ENCODE measurements at places on chromosomes 12 and 14.

GRCh38 chr12:89846473-89847055 lies 137.9 kb upstream of the ATP2B1 start:
- DNase-seq: no peak

GRCh38 chr12:24561411-24561871 lies 387.5 kb downstream of the BCAT1 start:
- no peak for DNase-seq

GRCh38 chr14:103520657-103521437 lies 1.8 kb downstream of the CKB start:
- peak; percentile 85 for DNase-seq

GRCh38 chr12:77152623-77153193 lies 87.3 kb upstream of the E2F7 start:
- DNase-seq: peak; percentile 6

GRCh38 chr14:90405755-90406154 lies 8.9 kb downstream of the CALM1 start:
- DNase-seq: no peak

DNA sequence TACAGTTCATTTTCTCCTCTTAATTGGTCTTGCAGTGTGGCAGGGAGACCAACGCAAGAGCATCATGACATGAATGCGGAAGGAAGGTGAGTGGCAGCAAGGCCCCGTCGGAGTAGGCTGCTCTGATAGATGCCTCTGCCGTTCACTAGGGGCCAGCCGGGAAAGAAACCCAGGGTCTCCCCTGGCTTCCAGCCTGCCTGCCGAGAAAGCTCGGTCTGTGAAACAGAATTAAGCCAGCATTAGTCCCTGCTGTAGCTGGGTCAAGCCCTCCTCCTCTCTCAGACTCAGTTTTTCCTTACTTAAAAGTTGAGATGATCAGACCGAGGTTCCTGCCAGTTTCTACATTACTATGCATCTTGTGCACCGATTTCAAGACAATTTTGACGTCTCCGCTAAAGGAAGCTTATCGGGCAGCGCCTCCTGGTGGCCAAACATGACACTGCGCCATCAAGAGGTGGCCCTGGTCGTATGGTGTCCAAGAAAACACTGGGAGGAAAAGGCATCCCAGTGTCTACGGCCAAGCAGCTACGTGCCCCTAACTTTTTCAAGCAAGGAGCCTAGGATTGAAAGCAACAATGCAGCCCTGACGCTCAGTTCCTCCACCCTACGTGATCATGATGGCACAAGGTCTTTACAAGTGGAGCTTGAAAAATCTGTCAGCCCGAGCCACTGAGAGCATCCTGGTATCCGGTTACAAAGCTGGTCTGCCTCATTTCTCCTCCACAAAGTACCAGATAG lies 131.6 kb downstream of the KSR2 start:
- peak; percentile 65 for DNase-seq

- DNase-seq: no peak
These were observed 19.0 kb upstream of the ATF7 start for GRCh38 chr12:53645165-53645564.

DNA sequence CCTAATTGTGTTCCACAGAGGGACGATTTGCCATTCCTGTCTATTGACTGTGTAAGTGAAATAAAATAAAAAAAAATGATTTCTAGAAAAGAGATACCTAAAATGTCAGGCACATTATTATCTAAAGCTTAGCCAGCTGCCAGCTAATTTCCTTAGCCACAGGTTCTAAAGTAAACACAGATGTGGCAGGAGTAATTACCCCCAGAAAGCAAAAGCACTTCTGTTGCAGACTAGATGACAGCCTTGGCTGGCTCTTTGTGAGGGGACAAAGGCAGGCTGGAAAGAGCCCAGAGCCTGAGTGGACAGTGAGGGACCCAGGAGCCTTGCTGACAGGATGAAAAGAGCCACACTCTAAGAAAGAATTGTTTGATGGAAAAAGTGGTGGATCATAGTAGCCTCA lies 418.1 kb downstream of the LRIG3 start:
- DNase-seq: no peak

DNA sequence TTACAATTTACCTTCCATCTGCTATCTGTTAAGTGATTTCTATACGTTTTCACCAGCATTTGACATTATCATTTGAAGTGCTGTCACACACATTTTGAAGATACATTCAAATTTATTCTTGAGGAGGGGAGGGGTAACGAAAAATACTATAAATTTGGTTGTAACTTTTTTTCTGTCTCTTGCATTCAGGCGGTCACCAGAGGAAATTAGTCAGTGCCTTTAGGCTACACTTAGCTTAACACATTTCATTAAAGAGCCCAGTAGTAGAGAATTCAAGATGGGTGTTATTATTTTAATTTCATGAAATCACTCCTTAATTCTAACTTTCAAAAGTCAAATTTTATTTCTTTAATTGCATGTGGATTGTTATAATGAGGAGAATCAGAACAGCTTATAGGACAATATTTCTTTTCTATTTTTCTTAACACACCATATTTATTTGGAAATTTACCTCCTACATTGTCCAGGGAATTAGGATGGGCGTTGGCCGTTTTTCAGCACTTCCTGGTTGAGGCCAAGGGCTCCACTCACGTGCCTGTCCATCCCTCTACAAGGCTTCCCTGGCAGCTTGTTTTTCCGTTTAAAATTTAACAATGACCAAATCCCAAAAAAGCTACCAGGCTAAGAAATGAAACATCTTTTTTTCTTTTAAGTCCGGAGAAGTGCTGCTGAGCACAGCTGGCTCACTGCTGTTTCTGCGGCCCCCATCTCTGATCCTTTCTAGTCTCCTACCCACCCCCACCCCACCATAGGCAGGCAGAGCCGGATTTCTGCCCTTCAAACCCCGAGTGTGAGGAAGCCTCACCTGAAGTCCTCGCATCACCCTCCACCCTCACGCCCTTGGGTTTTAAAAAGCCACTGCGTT lies 1.1 kb upstream of the FAR2 start:
- peak; percentile 57 for DNase-seq

GRCh38 chr14:63268771-63269170 lies 50.0 kb downstream of the GPHB5 start:
- DNase-seq: no peak

GRCh38 chr12:18468246-18469075 lies 207.1 kb downstream of the PIK3C2G start:
- no peak for DNase-seq

GRCh38 chr14:69812711-69813110 lies 15.7 kb upstream of the SLC10A1 start:
- peak; percentile 36 for DNase-seq

All from hematopoietic multipotent progenitor cell treated with erythropoietin and hydrocortisone succinate and interleukin-3 and kit ligand, for 8 days (in vitro differentiated cells).